Cardiac muscle cell (in vitro differentiated cells and primary cell): ENCODE measurements at places on chromosomes 1 and 21.

- peak; percentile 21 for DNase-seq
Observed at GRCh38 chr21:21188513-21189195, 190.4 kb downstream of the NCAM2 start.

DNA sequence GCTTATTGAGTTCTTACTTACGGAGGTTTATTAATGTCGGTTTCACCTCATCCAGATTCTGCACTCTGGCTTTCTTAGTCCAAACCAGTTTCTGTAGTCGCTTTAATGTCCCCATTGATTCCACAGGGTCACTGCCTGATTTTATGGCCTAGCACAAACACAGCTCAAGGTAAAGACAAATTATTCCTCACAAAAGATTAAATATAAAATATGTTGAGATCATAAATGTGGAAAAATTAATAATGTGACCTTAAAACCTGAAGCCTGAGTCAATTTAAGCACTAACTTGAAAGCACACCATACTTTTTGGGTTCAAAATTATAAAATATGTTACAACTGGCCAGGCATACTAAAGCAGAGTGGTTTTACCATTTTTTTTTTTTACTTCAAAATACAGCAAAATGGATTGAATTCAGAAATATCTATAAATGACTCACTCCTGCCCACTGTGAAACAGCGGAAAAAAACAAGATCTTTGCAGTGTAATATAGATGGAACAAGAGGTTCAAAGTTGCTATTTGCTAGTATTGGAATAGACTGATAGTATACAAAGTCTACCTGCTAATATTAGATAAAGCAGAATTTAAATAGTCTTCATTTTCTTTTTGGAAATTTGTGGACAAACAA lies 37.6 kb upstream of the SAMSN1 start:
- DNase-seq, result no peak

DNA sequence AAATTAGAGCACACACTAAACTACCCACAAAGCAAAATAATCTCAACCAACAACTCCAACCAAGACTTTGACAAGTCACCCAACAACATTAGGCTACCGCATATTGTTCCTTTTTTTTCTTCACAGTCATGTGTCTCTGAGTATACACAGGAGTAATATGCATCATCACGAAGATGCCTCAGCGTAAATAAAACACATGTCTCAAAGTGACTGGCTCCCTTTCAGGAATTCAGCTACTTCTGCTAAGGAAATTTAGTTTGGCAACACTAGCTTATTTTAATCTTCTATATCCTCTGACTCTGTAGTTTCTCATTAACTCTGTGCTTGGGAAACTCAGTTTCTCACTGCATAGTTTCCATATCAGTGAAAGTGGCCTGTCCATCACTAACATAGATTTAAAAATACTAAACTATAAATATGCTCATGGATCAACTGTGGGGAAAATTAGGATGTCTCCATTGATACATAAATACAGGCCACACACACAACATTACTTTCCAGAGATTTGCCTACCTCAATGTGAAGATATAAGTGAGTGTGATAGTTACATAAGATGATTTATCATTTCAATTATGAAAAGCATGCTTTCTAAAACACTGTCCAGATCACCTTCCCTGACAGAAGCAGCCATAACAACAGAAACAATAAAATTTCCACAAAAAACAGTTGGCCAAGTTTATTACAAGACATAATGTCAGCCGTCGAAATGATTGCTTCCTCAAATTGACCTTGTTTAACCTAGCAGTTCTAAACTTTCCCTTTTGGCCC lies 113.2 kb downstream of the PTGER3 start:
- DNase-seq, result no peak

GRCh38 chr21:40200126-40200525 lies 332.9 kb downstream of the PCP4 start:
- no peak for DNase-seq

DNA sequence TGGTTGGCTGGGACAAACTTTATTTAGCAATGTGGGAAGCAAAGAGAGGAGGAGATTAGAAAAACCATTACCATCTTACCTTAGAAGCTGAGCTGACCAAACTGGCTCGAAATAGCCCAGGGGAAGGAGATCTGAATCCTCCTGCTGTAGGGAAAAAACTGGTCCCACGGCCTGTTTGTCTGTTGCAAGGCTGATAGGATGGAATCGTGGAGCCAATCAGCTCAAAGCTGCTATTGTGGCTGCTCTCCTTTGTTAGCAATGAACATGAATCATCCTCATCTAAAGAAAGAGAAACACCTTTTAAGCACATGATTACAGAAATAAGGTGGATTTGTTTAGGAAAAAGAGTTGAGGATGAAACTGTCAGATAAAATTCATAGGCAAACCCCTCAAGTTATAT lies 21.5 kb downstream of the CLSPN start:
- no peak for DNase-seq

DNA sequence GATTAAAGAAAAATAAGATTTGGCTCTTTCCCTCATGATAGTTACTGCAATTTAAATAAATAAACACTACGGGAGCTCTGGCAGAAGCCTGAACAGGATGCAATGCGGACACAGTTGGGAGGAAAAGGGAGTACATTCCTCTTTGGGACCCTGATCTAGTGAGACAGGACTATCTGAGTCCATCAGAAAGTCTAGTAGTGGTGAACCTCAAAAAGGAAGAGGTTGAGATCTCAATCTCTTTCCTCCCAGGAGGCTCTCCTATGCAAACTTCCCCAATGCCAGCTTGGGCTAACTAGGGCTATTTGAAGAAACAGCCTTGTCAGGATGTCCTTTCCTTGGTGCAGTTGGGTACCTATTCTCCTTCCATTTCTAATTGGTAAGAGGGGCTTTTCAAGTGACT lies 4.9 kb upstream of the ABCD3 start:
- DNase-seq, result no peak

DNA sequence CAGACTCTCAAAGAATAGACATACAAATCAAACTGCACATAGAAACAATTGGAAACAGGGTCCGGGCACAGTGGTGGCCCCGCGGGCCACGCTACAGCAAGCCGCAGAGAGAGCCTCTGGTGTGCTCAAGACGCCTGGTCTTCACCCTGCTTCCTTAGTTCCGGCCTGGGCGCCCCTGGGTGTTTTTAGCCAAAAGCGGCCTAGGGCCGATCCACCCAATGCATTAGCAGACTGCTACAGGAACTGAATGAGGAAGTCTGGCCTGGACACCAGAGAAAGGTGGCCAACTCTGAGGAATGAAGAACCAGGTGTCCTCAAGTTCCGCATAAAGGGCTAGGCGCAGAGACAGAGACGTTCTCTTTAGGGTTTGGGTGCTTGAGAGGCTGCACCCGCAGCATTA lies 1.7 kb downstream of the PRRX1 start:
- no peak for DNase-seq

- no peak for DNase-seq
Observed at GRCh38 chr1:168164771-168165170, 14.0 kb upstream of the TIPRL start.

GRCh38 chr1:227225715-227226346 lies 92.5 kb downstream of the CDC42BPA start:
- DNase-seq, result peak; percentile 68

DNA sequence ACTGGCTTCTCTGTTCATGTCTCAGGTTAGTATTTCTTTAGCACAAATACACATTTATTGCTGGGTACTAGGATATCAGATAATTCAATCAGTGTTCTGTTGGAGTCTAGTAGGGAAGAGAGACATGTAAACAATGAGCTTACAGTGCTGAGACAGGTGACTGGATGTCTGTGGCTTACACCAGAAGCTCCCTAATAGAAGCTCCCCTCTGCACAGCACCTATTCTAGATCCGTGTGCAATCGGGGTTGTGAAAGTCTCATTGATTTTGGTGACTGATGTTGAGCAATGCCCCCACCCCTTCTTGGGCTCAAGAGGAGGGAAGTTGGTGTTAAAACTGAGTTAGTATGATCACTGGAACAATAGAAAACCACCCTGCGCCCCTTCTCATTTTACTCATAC lies 279.2 kb downstream of the RPS6KC1 start:
- no peak for DNase-seq

DNA sequence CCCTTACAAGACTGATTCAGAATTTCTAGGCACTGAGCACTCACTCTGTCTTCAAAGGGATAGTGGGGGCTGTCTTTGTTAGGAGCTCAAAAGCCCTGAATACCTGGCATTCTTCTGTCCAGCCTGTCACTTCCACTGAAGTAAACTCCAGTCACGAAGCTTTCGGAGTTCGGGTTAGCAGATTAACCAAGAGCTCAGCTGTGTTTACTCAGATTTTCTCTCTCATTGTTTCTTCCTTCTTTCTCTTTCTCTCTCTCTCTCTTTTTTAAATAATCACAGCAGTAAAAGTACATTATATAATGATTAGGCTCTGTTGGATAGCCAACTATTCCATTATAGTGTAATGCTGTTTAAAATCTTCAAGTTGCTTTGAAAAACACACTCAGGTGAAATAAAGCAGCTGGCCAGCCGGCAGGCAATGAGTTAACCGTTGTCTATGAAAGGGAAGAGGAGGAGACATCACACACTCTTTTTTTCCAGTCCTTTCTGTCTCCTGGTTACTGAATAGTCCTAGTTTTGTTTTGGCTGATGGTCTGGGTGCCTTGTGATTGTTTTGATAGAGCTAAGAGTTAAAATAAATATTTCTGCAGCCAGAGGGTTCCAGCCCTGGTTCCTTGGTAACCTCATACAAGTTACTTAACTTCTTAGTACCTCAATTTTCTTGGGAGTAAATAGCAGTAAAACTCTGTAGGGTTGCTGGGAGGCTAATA lies 89.8 kb downstream of the ADSS2 start:
- peak; percentile 81 for DNase-seq

DNA sequence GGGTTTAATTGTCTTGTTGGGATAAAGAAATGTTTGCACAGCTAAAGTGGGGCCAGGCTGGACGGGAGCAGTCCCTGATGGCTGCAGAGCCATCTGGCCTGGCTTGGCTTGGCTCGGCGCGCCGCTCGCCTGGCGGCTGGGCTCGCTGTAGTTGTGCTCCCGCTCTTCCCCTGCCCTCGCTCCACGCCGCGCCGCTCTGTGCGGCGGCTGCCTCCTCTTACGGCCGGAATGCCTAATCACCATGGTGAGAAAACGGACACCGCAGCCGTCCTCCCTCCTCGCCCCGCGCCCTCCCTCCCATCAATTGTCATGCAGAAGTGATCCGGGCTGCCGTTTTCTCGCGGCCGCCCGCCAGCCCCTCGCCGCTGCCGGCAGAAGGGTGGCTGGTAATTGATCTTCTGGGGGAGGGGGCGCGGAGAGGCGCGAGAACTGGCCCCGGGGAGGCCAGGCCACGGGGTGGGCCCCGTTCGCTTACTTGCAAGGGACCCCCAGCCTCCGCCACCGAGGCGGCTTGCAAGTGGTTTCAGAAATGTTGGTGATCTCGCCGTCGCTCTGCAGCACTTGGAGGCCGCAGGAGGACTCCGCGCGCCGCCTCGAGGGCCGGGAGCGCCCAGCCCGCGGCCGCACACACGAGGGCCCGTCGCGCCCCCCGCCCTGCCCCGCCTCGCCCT lies 12.4 kb downstream of the RNF220 start:
- peak; percentile 48 for DNase-seq

- DNase-seq, result no peak
Observed at GRCh38 chr1:31591425-31592093, 15.2 kb downstream of the TINAGL1 start.

- DNase-seq, result no peak
Observed at GRCh38 chr1:168691541-168691940, 37.5 kb downstream of the DPT start.

GRCh38 chr1:231186356-231187115 lies 24.7 kb downstream of the TRIM67 start:
- DNase-seq, result no peak

DNA sequence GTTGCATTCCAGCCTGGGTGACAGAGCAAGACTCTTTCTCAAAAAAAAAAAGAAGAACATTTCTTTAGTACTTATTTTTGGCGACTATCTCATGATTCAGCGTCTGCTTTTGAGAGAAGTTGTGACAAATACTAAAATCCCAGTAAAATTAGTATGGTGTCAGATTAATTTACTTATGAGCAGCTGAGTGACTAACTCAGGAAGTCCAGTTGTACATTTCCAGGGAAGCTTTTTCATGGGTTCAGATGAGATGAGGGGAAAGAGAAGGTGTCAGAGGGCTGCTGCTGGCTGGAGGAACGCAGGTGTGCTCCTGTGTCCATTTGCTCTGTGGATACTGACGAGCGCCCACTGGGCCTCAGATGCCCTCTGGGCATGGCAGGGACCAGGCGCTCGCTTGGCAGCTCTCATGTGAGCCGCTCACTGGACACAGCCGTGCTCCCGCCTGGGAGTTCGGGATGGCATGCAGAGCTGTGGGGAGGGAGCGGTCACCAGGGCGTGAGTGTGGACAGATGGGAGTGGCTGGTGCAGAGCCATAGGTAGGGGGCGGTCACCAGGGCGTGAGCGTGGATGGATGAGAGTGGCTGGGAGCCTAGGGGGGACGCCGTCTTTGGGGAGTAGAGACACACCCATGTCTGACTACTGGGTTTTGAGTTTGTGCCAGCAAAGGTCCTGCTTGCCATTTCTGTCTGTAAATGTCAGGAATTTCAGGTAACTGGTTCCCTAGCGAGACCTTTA lies 55.0 kb downstream of the ADARB1 start:
- DNase-seq, result no peak
